Myocyte (in vitro differentiated cells): ENCODE measurements at places on chromosomes 4 and X. TPM values are rescaled to one million over a fixed set of nuclear protein-coding genes. Genes with fewer than 3 reads are reported as not detected.

DNA sequence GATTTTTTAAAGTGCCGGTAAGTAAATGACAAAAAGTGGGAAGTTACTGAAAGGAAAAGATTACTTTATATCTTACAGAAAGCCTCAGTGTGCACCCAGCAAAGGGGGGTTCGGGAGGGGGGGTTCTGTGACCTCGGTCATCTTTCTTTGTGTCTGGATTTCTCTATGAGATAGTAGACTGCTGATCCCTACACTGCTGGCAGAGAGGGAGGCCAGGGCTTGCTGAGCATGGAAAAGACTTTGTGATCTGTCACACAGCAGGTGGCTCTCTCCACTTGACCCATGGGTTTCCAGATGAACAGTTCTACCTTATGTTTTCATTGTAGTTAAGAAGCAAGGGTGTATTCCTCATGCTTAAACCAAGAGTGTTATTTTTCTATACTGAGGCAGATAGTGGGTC, 475.6 kb downstream of the PCDH10 start:
- DNase-seq, result peak; percentile 17

The COX7B2 gene
- total RNA-seq, result not detected in 2 replicates

DNA sequence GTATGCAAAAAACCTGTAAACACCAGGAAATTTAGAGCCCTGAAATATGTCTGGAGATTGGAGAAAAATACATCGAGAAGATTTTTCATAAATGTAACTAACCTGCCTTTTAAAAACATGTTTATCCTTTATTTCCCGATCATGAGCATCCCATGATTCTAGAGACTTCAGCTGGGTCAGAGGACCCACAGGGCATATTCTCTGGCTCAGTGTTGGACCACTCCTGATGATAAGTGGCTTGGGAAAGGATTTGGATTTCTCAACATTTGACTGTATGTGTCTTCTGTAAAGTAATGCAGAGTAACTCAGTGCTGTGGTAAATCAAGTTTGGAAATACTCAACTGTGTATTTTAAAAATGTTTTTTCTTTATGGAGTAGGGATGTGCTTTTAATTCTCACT, 40.0 kb upstream of the ANK2 start:
- DNase-seq, result no peak

DNA sequence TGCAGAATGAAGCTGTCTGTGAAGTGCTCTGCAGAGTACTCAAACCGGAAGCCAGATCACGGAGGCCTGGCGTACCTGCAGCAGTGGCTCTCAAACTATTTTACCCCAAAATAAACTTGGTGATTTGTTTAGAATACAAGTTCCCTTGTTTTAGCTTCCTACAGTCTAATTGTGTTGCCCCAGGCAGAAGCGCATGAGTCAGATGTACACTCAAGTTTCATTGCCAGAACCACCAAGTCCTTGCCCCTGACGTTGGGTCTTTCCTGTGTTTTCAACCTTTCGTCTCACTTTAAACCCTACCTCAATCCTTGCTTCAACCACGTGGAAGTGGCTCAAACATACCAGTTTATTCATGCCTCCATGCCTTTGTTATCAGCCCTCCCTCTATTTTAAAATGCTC, 66.2 kb upstream of the SLC7A11 start:
- no peak for DNase-seq

The SSX1 gene
- total RNA-seq, result not detected in 2 replicates

The CENPVL3 gene
- total RNA-seq, result 0.21 and 0.31 TPM in 2 replicates

DNA sequence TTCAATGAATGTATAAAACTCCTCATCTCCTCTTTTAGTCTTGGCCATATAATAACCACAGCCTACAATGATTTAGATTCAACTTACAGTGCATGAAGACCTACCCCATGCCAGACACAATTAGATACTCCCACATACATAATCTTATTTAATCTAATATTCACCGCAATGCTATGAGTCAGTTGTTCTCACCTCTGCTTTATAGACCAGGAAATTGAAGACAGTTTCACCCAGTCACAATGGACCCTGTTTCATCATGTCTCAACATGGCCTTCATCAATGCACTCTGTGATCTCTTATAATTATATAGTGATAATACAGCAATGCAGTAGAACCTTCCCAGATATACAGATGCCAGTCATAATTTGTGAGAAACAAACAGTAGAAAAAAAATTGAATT, 148.6 kb downstream of the PARM1 start:
- no peak for DNase-seq

DNA sequence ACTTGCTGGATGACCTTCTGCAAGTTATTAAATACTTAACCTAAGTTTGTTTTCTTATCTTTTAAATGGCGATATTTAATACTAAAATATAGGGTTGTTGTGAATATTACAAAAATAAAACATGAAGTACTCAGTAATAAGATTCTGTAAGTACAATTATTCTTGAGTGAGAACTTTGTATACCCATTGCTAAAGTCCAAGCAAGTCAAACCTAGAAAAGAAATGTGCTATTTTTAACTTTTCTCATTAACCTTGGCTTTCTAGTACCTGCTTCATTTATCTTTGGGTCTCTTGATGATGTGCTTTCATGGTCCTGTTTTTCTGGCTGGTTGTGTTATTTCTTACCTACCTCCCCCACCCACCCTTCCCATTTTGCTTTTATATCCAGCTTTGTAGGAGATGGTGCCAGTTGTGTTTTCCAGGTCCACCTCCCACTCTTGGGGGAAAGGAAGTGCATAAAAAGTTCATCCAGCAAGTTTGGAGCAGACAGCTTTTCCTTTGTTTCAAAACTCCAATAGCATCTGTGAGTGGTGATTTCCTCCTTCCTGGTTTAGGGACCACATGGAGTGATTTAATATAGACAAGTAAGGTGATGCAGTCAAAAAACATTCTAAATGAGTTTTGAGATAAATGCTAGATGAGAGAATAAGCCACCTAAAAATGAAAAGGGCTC, 7.5 kb upstream of the CXCL8 start:
- DNase-seq, result no peak

- DNase-seq, result no peak
Observed at GRCh38 chrX:34972206-34972605, 29.6 kb downstream of the FAM47B start.

The SERTM2 gene
- not detected in 2 replicates for total RNA-seq

DNA sequence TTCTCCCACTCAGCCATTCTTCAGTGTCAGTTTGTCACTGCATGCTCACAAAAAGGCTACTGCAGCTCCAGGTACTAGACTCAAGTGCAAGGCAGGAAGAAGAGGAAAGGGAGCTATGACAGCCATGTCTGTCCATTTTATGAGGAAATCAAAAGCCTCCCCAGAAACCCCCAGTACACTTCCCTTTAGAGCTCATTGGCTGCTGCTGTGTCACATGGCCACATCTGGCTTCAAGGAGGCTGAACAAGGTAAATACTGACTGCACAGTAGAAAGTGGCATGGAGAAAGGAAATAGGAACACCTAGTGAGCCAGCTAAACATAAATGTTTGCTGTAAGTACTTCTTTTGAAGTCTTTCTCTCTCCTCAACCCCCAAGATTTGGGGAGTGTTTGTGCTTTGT, 67.2 kb upstream of the FRAS1 start:
- no peak for DNase-seq

The DCK gene
- total RNA-seq, result 19.0 and 27.2 TPM in 2 replicates

GRCh38 chrX:7714351-7714750, 128.6 kb upstream of the VCX start:
- DNase-seq, result no peak

The TMEM154 gene
- total RNA-seq, result 0.10 and 0.24 TPM in 2 replicates

GRCh38 chrX:1885116-1885515, 270.3 kb downstream of the ASMT start:
- no peak for DNase-seq

DNA sequence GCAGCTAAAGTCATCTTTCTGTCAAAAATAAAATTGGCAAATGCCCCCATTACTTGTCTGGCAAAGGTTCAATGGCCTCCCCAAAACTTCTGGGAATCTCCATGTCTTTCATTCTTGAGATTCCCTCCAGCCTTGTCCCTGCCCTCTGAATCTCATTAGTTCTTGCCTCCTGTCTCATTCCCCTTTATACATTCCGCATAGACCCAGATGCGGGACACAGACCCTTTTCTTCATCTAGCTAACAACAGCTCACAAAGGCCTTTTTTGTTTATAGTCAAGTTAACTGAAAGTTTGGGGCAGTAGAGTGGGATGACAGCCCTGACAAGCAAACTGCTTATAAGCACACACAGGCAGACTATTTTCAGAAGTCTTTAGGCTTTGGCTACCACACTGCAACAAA, 306.1 kb upstream of the FAM241A start:
- DNase-seq, result no peak

GRCh38 chr4:158610790-158611189, 60.9 kb downstream of the C4orf46 start:
- no peak for DNase-seq

DNA sequence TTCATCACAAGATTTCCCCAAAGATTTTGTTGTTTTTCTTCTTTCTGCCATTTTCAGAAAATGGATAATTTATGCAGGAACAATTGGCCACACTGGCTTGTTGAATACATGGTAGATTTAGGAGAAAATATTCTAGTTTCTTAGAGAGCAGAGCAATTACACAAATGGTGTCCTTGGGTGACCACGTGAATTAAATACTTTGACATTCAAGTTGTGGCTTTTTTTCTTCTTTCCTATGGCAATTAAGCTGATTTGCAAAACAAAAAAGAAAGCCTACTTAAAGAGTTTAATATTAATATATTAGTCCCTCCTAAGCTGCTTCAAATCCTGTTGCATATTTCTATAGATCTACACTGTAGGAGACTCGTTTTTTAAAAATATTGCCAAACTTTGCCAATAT, 133.0 kb upstream of the HTR2C start:
- no peak for DNase-seq

DNA sequence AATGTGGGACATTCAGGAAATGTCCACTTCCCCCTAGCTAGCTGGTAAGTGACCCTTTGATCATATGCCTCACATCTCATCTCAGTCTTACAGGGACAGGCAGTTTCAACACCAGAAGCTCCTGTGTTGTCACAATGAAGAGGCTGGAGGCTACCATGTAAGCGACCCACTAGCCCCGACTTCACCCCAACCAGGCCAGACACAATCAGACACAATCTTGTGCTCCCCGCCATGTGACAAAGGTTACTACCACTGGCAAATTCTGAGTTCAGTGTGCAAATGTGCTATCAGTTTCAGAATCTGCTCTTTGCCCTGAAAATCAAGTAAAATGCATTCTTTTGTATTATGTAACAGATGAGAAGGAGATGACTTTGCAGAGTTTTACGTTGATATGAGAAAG, 56.9 kb upstream of the STS start:
- DNase-seq, result no peak

GRCh38 chr4:19327364-19327763, 924.3 kb upstream of the SLIT2 start:
- DNase-seq, result no peak

The ARHGAP4 gene
- 12.8 and 18.2 TPM in 2 replicates for total RNA-seq

GRCh38 chrX:153627675-153628111, 19.3 kb upstream of the DUSP9 start:
- peak; percentile 28 for DNase-seq

GRCh38 chrX:130120746-130121504, 10.6 kb upstream of the ELF4 start:
- peak; percentile 73 for DNase-seq

- no peak for DNase-seq
Observed at GRCh38 chr4:147571036-147571770, 46.0 kb upstream of the TMEM184C start.
